ENCODE measurements at places on chromosomes 16 and 17.

GRCh38 chr17:57965521-57966160 is 10.4 kb upstream of the CUEDC1 start:
- no peak for DNase-seq

- DNase-seq = no peak
Measured at GRCh38 chr16:75061669-75062068, 54.9 kb downstream of the LDHD start.

DNA sequence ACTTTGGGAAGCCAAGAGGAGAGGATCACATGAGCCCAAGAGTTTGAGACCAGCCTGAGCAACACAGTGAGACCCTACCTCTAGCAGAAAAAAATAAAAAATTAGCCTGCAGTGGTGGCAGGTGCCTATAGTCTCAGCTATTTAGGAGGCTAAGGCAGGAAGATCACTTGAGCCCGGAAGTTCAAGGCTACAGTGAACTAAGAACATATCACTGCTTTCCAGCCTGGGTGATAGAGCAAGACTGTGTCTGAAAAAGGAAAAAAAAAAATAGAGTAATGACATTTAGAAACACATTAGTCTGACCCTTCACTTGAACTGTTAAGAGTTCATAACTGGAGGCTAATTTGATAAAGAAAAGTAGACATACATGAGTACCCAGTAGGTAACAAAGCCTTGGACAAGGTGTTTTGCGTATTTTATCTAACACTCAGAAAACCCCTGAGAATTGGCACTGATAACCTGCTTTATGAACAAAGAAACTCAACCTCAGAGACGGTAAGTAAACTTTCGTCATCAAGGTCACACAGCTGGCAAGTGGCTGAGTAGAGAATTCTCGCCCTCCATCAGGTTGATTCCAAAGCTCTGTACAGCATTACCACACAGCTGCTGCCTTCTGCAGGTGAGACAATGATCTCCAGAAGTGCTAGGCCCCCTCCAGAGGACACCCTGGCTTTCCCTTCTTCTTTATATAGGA is 101.1 kb downstream of the SMG6 start:
- DNase-seq = no peak

GRCh38 chr17:19567216-19568015 is 33.8 kb downstream of the SLC47A1 start:
- no peak for DNase-seq

GRCh38 chr16:17556276-17557052 is 85.7 kb upstream of the XYLT1 start:
- DNase-seq = peak; percentile 2

GRCh38 chr16:85604145-85604705 is 8.9 kb upstream of the GSE1 start:
- DNase-seq = no peak

GRCh38 chr16:78368121-78369102 is 269.0 kb downstream of the WWOX start:
- DNase-seq = no peak

GRCh38 chr17:9298776-9299295 is 276.8 kb downstream of the STX8 start:
- DNase-seq = no peak

- DNase-seq = no peak
Measured at GRCh38 chr17:22300177-22300576, 607.9 kb downstream of the KCNJ18 start.

DNA sequence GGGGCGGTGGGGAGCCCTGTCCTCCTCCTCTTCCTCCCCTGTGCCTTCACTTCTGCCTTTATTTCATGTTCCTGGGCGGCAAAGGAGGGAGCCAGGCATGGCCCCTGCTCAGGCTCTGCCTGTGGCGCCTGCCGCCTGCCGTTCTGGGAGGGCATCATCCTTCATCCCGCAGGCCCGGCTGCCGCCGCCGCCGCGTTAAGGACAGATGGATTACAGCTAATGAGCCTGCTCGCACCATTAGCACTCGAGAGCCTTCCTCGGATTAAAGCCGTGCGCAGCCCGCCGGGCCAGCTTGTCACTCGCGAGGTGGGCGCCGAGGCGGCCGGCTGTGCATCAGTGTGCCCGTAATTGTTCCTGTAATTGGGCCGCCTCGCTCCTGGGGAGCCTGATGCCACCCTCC is 127.7 kb upstream of the GSE1 start:
- DNase-seq = peak; percentile 91

- DNase-seq = no peak
Measured at GRCh38 chr16:81567987-81568748, 123.6 kb downstream of the CMIP start.

- DNase-seq = no peak
Measured at GRCh38 chr16:58859958-58860669, 126.0 kb upstream of the GOT2 start.

- no peak for DNase-seq
Measured at GRCh38 chr16:51719376-51719775, 568.3 kb upstream of the SALL1 start.

GRCh38 chr16:76835339-76835738 is 355.7 kb upstream of the MON1B start:
- DNase-seq = no peak

DNA sequence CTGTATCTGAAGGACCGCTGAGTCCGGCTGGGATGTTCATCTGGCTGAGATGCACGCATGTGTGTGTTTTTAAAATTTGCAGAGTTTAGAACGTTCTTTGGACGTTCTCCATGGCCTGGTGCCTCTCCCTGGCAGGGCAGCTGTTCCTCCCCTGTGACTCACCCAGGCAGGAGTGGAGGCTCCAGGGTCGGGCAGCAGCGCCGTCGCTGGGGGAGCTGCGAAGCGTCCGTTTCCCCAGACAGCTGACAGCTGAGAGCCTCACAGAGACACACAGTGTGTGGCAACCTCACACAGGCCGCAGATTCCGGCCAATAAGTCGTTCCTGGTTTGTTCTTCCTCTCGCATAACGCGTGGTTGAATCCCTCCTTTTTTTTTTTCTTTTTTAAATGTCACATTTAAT is 80.6 kb downstream of the OR1D5 start:
- peak; percentile 44 for DNase-seq

DNA sequence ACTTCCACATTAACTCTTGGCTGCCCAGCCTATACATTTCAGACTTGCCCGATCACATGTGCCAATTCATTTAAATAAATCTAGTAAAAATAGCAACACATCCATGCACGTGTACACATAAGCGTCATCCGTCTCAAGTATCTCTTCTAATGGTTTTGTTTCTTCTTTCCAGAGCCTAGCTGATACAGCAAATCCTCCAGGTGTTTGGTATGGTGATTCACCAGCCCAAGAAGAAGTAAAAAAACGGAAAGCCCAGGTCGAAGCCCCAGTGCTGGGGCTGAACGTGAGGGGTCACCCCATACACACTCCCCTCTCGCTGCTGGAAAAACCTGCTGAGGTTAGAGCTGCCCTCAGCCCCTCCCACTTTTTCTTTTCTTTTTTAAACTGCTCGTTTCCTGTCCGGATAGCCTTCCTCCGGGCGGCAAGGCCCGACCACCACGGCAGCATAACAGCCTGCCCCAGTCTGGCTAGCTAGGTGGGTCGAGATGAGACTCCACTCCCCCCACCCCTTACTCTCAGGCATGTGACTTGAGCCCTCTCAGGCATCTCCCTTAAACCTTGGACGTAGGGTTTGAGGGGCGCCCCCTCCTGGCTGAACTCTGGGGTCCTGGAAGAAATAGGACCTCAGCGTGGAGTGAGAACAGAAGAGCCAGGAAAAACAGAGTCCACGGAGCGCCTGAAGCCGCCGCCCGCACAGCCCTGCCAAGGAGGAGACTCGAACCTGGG is 13.9 kb upstream of the OR1F1 start:
- DNase-seq = no peak

- no peak for DNase-seq
Measured at GRCh38 chr17:44376124-44376523, 12.5 kb upstream of the FAM171A2 start.

GRCh38 chr17:79657861-79658810 is 47.3 kb upstream of the RBFOX3 start:
- DNase-seq = no peak

GRCh38 chr17:35001549-35001948 is 21.2 kb downstream of the LIG3 start:
- no peak for DNase-seq

DNA sequence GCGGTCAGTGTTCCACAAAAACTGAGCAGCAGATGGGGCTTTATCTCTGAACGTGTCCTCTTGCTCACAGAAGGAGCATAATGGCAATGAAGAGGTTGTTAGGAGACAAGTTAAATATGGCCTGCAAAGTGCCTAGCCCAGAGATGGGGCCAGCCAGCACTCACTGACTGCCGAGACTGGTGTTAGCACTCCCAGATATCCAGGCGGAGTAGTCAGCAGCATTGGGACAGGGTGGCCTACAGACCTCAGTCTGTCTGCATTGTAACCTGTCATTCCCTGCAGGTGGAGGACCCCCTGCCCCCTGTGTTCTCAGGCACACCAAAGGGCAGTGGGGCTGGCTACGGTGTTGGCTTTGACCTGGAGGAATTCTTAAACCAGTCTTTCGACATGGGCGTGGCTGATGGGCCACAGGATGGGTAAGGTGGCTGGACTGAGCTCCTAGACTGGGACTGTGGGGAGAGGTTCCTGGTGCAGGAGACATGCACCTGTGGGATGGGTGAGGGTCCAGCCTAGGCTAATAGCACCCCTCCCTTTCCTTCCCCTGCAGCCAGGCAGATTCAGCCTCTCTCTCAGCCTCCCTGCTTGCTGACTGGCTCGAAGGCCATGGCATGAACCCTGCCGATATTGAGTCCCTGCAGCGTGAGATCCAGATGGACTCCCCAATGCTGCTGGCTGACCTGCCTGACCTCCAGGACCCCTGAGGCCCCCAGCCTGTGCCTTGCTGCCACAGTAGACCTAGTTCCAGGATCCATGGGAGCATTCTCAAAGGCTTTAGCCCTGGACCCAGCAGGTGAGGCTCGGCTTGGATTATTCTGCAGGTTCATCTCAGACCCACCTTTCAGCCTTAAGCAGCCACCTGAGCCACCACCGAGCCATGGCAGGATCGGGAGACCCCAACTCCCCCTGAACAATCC is 4.2 kb downstream of the MFAP4 start:
- DNase-seq = no peak

GRCh38 chr17:27329146-27329805 is 35.4 kb downstream of the WSB1 start:
- DNase-seq = no peak

GRCh38 chr17:64315032-64315490 is 52.0 kb upstream of the TEX2 start:
- DNase-seq = no peak

DNA sequence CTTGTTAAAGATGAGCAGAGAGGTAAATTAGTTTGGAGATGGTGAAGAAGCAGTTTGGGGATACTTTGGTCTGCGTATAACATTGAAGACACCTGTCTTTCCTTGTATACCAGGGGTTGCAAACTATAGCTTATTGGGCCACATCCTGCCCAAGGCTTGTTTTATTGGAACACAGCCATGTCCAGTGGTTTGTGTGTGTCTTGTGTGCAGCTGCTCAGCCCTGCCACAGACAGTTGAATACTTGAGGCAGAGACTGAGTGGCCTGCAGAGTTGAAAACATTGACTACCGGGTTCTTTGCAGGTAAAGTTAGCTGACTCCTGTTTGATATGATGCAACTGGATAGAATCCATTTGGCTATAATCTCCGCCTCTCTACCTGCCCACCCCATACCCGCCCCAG is 224.4 kb downstream of the PRKCA start:
- DNase-seq = no peak

- no peak for DNase-seq
Measured at GRCh38 chr16:56419740-56420548, 5.4 kb downstream of the AMFR start.

DNA sequence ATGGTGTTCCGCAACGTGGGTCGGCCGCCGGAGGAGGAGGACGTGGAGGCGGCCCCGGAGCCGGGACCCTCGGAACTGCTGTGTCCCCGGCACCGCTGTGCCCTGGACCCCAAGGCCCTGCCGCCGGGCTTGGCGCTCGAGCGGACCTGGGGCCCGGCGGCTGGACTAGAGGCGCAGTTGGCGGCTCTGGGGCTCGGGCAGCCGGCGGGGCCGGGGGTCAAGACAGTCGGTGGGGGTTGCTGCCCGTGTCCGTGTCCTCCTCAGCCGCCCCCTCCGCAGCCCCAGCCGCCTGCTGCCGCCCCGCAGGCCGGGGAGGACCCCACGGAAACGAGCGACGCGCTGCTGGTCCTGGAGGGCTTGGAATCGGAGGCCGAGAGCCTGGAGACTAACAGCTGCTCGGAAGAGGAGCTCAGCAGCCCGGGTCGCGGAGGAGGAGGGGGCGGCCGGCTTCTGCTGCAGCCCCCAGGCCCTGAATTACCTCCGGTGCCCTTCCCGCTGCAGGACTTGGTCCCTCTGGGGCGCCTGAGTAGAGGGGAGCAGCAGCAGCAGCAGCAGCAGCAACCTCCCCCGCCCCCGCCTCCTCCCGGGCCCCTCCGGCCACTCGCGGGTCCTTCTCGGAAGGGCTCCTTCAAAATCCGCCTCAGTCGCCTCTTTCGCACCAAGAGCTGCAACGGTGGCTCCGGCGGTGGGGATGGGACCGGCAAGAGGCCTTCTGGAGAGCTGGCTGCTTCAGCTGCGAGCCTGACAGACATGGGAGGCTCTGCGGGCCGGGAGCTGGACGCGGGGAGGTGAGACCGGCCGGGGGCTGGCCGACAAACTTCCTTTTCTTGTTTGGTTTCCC is 821 bp downstream of the SOCS7 start:
- DNase-seq = peak; percentile 8

DNA sequence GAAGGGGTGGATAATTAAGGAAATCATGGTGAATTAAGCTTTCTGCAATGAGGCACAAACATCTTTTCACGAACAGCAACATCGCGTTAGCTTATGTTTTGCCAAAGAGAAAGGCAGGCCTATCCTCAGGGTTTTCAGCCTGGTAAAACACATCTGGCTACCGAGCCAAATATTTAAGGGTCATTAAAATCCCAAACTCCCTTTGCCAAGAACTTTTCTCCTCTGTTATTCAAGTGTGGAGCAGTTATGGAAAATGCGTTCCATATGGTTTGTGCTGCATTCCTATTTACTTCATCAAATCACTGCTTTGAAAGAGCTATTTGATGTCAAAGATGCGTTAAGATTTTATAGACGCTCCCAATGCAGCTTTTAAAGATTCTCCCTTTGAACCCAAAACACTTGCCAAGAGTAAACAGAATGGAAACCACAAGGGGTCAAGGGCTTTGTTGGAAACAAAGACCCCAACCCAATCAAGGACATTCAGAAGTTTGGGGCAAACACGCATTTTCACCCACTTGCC is 308.3 kb upstream of the CDH5 start:
- no peak for DNase-seq

GRCh38 chr16:13909872-13910303 is 10.1 kb upstream of the ERCC4 start:
- DNase-seq = no peak

Measured in NCI-H1092 treated with DMSO at 0.1 percent for 48 hours (cell line).